GM23248 (cell line): ENCODE measurements at places on chromosomes 4 and X. TPM values are rescaled to one million over a fixed set of nuclear protein-coding genes. Genes with fewer than 3 reads are reported as not detected.

Gene RASGEF1B
- 0.09 TPM in 1 of 2 replicates, not detected in the other for polyA plus RNA-seq

Gene SMARCA5
- 34.5 and 35.1 TPM in 2 replicates for polyA plus RNA-seq

Gene SYTL4
- 1.6 and 2.5 TPM in 2 replicates for polyA plus RNA-seq

Gene ZNF732
- 0.11 TPM in 1 of 2 replicates, not detected in the other for polyA plus RNA-seq

Gene DGAT2L6
- not detected in 2 replicates for polyA plus RNA-seq

Gene FRAS1
- 5.8 and 6.5 TPM in 2 replicates for polyA plus RNA-seq

Gene MBNL3
- polyA plus RNA-seq = 0.57 and 0.88 TPM in 2 replicates

Gene RFC1
- 35.3 and 39.5 TPM in 2 replicates for polyA plus RNA-seq

Gene CENPVL2
- not detected in 2 replicates for polyA plus RNA-seq

Gene TBC1D25
- 8.5 and 8.6 TPM in 2 replicates for polyA plus RNA-seq

Gene DMRTC1B
- not detected in 2 replicates for polyA plus RNA-seq

Gene DRP2
- polyA plus RNA-seq = 0.18 and 0.21 TPM in 2 replicates

Gene UPF3B
- polyA plus RNA-seq = 6.0 and 6.7 TPM in 2 replicates

Gene FMR1NB
- not detected in 2 replicates for polyA plus RNA-seq

Gene GDPD2
- polyA plus RNA-seq = not detected in 2 replicates

Gene CT45A10
- polyA plus RNA-seq = not detected in 2 replicates

Gene AFAP1
- polyA plus RNA-seq = 52.0 and 54.4 TPM in 2 replicates

Gene KLHL34
- not detected in 2 replicates for polyA plus RNA-seq

Gene ITGB1BP2
- polyA plus RNA-seq = not detected in 2 replicates
